Heart left ventricle (tissue), 16 donors: ENCODE measurements at places on chromosomes 4 and X. TPM values are rescaled to one million over a fixed set of nuclear protein-coding genes. Genes with fewer than 3 reads are reported as not detected.

GRCh38 chr4:55013431-55013955 is 111.9 kb downstream of the KDR start:
- H3K27me3 ChIP-seq = no peaks in the 10 kb centered on the region
- H3K4me3 ChIP-seq = no peak overlapping the region
- no peaks in the 10 kb centered on the region for H3K36me3 ChIP-seq

GRCh38 chr4:150212485-150212884 is 134.2 kb downstream of the DCLK2 start:
- no peak overlapping the region for H3K27ac ChIP-seq
- no peak for DNase-seq
- H3K36me3 ChIP-seq = no peaks in the 10 kb centered on the region
- H3K4me1 ChIP-seq = peaks cover 49% of the 10 kb centered on the region
- no peak overlapping the region for H3K4me3 ChIP-seq

- no peak for DNase-seq
- H3K27ac ChIP-seq = no peak overlapping the region
- H3K4me1 ChIP-seq = no peaks in the 10 kb centered on the region
- no peak overlapping the region for H3K4me3 ChIP-seq
- H3K27me3 ChIP-seq = no peaks in the 10 kb centered on the region
Measured at GRCh38 chr4:174318829-174319764, 35.4 kb downstream of the CEP44 start.

- no peak for DNase-seq
- H3K4me3 ChIP-seq = no peak overlapping the region
- H3K27ac ChIP-seq = no peak overlapping the region
- H3K36me3 ChIP-seq = no peaks in the 10 kb centered on the region
- no peaks in the 10 kb centered on the region for H3K27me3 ChIP-seq
Measured at GRCh38 chr4:109629775-109630174, 69.7 kb downstream of the MCUB start.

DNA sequence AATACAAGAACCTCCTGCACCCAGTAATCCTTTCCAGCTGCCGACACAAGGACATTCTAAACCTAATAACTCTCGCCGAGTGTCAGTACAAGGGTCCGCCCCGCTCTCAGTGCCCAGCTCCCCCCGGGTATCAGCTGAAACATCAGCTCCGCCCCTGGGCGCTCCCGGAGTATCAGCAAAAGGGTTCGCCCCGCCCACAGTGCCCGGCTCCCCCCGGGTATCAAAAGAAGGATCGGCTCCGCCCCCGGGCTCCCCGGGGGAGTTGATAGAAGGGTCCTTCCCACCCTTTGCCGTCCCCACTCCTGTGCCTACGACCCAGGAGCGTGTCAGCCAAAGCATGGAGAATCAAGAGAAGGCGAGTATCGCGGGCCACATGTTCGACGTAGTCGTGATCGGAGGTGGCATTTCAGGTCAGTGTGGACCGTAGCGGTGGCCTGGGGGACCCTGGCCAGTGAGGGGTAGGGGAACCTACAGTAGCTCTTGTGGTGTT is at the start of gene MAOA:
Gene MAOA (plus strand): TSS at position 295 of the 490 bp plus-strand sequence. CDS start 43 bp downstream, at position 338.
- no peaks in the 10 kb centered on the region for H3K4me1 ChIP-seq
- H3K27me3 ChIP-seq = no peaks in the 10 kb centered on the region
- H3K27ac ChIP-seq = peak within 1 kb of the TSS; percentile 95
- H3K4me3 ChIP-seq = peak within 1 kb of the TSS; percentile 52
- no peaks in the 10 kb centered on the region for H3K36me3 ChIP-seq

The EVC gene
- total RNA-seq = 6.8 TPM

- H3K36me3 ChIP-seq = no peaks in the 10 kb centered on the region
- peak within 1 kb of the TSS; percentile 58 for H3K4me3 ChIP-seq
- H3K4me1 ChIP-seq = no peaks in the 10 kb centered on the region
Measured at GRCh38 chr4:157075811-157076577, at the start of gene GLRB. TSS of gene GLRB (plus strand) at chr4:157076150. CDS start at chr4:157078025, 1,875 bp downstream.

GRCh38 chrX:149512225-149512885 is 7.2 kb upstream of the IDS start:
- H3K27me3 ChIP-seq = no peaks in the 10 kb centered on the region
- no peaks in the 10 kb centered on the region for H3K36me3 ChIP-seq
- no peak overlapping the region for H3K4me3 ChIP-seq

DNA sequence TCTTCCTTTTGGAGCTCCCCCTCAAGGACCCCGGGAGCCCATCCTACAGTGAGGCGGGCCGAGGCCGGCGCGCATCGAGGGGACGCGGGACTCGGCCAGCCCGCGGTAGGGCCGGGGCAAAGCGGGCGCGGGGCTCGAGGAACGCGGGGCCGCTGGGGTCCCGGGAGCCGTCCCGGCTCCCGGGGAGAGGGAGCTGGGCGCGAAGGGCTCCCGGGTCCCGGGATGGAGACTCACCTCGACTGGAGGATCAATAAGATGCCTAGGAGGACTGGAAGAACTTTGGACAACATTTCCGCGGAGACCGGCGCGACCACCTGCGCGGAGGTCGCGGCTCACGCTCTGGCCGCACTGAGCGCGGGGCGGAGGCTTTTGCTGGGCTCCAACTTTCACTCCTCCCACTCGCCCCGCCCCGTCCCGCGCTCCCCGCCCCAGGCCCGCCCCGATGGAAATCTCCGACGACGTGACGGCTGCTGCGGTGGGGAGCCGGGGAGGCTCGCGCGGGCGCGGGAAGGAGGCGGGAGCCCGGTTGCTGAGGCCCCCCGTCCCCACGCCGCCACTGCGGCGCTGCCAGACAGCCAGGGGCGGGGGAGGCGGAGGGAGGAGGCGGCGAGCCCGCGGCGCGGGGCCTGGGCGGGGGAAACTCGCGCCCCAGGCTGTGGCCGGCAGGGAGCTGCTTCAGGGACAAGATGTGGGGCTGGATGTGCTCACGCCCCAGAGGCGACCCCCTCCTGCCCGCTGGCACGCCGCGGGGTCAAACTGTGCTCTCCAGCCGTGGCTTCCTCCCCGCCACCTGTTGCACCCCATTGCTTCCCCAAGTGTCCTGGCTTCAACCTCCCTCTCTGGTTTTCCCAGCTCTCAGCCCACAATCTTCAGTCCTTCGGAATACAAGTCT is at the start of gene GABRE:
Gene GABRE (minus strand): TSS at position 341 of the 892 bp plus-strand sequence. CDS start 51 bp downstream, at position 290.
- peak within 1 kb of the TSS; percentile 78 for H3K4me3 ChIP-seq
- DNase-seq = peak; percentile 63
- H3K27ac ChIP-seq = peak within 1 kb of the TSS; percentile 57
- no peaks in the 10 kb centered on the region for H3K36me3 ChIP-seq
- no peaks in the 10 kb centered on the region for H3K27me3 ChIP-seq

DNA sequence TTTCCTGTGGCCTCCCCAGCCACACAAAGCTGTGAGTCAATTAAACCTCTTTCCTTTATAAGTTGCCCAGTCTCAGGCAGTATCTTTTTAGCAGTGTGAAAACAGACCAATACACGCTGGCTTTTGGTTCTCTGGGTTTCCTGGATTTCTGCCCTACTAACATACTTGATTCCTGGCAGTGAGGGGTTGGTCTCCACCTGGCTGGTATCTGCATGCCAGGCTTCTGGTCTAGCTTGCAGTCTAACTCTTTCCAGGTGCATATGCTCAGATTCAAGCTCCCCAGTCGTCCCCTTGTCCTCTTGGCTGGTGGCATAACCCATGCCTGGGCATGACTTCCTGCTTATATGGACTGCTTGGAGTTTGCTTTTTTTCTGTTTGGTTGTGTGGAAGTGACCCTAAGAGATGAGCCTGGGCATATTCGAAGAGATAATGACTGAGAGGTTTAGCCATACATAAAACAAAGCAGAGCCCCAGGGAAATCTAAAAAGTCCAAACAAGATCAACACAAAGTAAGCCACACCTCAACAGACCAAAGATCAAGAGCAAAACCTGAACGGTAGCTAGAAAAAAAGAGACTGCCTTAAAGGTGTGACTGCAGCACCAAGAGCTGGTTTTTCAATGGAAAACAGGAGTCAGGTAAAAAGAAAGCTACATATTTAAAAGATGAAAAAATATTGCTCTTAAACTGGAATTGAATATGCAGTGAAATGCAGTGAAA is 102.1 kb upstream of the STS start:
- DNase-seq = no peak
- H3K4me1 ChIP-seq = no peaks in the 10 kb centered on the region
- no peak overlapping the region for H3K27ac ChIP-seq
- H3K27me3 ChIP-seq = no peaks in the 10 kb centered on the region
- no peak overlapping the region for H3K4me3 ChIP-seq

The TCEAL1 gene
- total RNA-seq = 23.6 TPM

The YTHDC1 gene
- total RNA-seq = 42.1 TPM
